ENCODE measurements at places on chromosomes 16 and 17. TPM values are rescaled to one million over a fixed set of nuclear protein-coding genes. Genes with fewer than 3 reads are reported as not detected.
A peak's percentile ranks its signal among the peaks of the same experiment; 100 is the strongest.

Gene SLC39A11
- 8.4 TPM for total RNA-seq

Gene BIRC5
- 2.1 TPM for total RNA-seq

Gene MT1A
- 3.1 TPM for total RNA-seq

Gene COA3
- 56.1 TPM for total RNA-seq

Gene TP53TG3C
- total RNA-seq, result not detected

Gene TEKT5
- 0.69 TPM for total RNA-seq

Gene MEFV
- 0.42 TPM for total RNA-seq

Gene COG8
- 20.0 TPM for total RNA-seq

Gene KRTAP3-2
- total RNA-seq, result not detected

Gene FHOD1
- total RNA-seq, result 19.7 TPM

Gene TACO1
- total RNA-seq, result 50.7 TPM

Gene PERCC1
- 0.32 TPM for total RNA-seq

Gene OR2C1
- not detected for total RNA-seq

DNA sequence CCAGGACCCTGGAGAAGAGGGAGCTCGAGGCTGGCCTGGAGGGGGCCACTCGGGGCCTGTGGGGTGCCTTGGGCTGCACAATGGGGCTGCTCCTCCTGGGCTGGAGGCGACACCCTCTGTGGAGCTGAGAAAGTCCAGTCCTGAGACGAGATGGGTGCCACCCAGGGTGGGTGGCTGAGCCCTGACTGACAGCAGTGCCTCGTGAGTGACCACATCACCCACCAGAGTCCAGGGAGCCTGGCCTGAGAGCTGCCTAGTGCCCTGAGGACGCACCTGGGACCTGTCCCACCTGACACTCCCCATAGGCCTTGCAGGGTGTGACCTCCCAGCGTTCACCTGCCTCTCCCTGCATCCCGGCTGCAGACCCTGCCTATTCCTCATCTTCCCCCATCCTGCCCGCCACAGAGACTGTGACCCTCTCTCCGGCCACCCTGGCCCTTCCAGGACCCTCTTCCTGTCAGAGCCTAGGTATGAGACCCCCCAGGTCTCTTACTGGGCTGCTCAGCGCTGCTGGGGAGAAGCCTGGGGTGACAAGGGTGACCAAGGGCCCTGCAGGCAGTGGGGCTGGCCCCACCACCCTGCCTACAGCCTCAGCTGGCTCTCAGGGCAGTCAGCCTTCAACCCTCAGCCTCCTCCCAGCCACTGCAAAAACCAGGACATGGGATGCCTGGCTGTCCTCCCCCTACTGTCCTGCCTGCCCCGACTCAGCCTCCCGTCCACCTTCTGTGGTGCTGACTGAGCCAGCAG lies 41.2 kb downstream of the TNFRSF13B start:
- no peak for DNase-seq

GRCh38 chr17:16438173-16438556 lies 22.8 kb downstream of the TRPV2 start:
- DNase-seq, result no peak

GRCh38 chr16:75379911-75380847 lies 53.1 kb downstream of the CFDP1 start:
- DNase-seq, result no peak

- DNase-seq, result no peak
Observed at GRCh38 chr16:49101997-49102396, 179.6 kb downstream of the CBLN1 start.

DNA sequence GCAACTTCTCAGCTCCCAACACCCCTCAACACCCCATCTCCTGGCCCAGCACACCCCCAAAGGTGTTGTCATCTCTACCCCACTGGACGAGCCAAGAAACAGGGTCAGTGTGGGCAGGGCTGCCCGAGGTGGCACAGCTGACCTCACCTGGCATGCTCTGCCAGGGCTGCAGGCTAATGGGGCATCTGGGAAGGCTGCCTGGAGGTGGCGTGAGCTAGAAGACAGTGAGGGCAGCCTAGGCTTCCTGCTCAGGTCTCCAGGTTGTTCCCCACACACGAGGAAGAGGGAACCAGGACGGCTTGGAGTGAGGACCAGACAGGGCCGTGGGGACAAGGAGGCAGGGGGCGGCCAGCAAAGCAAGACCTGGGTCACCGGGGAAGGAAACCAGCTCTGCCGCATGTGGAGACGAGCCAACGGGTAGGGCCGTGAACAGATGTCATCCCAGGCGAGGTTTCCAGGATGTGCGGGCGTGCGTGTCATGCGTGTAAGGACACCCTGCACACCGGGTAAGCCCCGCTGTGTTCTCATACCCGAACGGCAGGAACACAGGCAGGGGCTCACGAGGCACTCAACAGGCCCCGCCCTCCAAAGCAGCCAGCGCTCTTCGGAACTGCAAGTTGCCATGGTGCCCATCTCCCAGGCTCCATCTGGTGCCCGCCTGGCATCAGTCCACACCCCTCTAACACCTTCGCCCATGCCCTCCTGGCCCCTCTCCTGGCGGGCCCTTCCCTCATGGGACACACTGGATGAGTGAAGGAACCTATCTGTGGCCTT lies 29.6 kb upstream of the PVALEF start:
- no peak for DNase-seq

DNA sequence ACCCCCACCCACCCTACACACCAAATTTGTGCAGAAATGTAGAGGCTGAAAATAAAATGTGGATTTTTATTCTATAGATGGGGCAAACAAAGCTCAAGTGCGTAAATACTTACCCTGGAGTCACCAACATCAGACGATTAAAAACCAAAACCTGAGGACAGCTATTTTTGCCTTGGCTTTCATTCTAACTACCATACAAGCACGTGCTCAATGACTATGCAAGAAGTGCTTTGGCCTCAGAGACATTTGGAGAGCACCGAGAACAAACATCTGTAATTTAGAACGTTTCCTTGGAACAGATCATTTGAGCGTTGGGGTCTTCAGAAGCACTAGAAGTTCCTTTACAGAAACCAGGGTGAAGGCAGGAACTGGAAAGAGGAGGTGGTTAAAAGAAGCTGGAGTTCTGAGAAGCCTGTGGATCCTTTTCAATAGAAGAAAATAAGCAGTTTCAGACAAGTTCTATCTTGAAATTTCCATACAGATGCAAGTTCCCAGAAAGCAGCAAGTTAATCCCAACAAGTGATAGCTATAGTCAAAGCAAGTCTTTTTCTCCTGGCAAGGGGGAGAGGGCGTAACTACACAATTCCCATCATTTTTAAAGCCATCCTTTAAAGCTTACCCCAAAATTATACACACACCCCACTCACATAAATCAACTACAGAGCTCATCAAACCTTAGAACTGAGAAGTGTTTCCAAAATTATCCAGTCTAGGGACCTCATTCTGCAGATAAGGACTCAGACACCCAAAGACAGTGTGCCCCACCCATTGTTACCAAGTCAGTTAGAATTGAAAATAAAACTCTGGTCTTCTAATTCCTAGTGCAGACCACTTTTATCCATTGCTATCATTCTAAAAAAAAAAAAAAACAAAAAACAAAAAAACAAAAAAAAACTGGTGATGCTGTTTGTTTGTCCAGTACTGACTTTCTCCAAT lies 29.6 kb upstream of the CDRT4 start:
- DNase-seq, result no peak

DNA sequence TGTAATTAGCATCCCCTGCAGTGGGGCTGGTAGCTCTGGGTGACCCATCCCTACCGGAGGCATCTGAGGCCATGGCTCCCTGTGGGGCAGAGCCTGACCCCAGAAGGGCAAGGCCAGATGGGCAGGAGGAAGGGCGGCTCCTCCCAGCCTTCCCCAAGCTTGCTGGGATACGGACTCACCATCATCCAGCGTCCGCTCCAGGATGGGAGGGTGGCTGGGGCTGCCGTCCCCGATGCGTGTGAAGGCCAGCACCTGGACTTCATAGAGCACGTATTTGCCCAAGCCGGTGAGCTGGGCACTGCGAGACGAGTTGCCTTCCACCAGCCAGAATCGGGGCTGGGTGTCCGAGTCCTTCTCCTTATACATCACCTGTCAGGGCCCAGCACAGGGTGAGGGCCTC lies 81.6 kb upstream of the CDC42EP4 start:
- no peak for DNase-seq

GRCh38 chr17:5096731-5097100 lies 15.0 kb downstream of the ZNF232 start:
- no peak for DNase-seq

DNA sequence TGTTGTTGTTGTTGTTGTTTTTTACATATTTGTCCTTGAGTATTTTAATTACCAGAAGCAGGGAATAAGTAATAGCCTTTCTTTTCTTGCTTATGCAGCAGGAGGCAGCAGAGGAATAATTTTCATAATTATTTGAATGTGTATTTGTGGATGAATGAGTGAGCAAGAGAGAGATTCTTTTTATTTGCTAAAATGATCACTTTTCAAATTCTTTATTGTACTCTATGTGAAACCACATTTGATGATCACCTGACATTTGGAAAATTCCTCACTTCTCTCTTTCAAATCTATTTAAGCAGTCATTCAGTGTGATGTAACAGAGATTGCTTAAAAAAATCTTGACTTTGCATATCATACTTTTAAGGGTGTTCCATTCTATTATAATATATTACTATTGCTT lies 223.6 kb downstream of the BCAS3 start:
- no peak for DNase-seq

DNA sequence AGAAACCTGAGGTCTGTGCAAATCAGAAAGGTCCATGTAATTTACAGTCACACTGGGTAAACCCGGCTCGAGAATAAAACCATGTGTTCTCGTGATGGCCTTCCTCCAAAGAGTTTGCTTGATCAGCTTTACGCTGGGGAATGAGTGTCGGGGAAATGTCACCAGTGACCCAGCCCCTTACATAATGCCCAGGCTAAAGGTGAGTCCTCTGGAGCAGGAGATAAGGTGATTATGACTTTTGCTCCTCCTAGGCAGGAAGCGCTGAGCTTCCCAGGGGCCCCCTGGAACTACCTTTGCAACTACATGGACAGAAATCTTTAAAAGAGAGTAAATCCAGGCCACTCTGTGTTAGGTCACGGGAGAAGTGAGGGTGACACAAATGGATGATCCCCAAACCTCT lies 15.7 kb downstream of the SLC6A4 start:
- no peak for DNase-seq

DNA sequence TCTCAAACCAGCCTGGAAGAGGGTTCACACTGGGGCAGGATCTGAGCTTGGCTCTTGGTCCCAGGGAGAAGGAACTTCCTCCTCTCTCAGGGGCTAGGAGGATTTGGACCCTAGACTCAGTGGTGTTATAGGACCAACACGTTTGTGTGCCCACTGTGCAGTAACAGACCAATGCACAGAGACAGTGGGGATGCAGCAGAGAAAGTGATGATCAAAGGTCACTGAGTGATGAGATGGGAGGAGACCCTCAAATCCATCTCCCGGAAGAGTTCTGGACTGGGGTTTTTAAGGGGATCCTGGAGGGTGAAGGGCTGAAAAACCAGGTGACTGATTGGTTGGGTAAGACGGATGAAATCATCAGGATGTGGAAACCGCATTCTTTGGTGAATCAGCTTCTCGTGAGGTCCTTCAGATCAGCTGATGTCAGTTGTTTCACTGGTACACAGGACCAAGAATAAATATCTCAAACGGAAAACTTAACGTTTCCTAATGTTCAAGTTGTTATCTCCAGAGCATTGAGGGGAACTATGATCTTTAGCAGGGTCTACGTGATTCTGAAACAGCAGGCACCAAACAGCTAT lies 3.3 kb upstream of the VAC14 start:
- DNase-seq, result no peak

GRCh38 chr16:50252874-50253513 lies 13.4 kb upstream of the ADCY7 start:
- no peak for DNase-seq

GRCh38 chr17:79427621-79428539 lies 183.0 kb downstream of the RBFOX3 start:
- DNase-seq, result no peak

- no peak for DNase-seq
Observed at GRCh38 chr17:41959336-41960095, 7.1 kb upstream of the CNP start.

- no peak for DNase-seq
Observed at GRCh38 chr17:39745335-39746144, 7.8 kb downstream of the GRB7 start.

GRCh38 chr16:69847643-69848042 lies 85.5 kb downstream of the WWP2 start:
- no peak for DNase-seq

- no peak for DNase-seq
Observed at GRCh38 chr17:47204722-47205418, 4.3 kb upstream of the MYL4 start.

- DNase-seq, result no peak
Observed at GRCh38 chr17:29255926-29256522, 9.4 kb downstream of the CRYBA1 start.

- no peak for DNase-seq
Observed at GRCh38 chr17:9792181-9792840, 919 bp upstream of the DHRS7C start.

GRCh38 chr17:78664476-78665386 lies 87.5 kb upstream of the DNAH17 start:
- DNase-seq, result peak; percentile 32

GRCh38 chr17:33901085-33901484 lies 354.0 kb upstream of the CCL2 start:
- no peak for DNase-seq

DNA sequence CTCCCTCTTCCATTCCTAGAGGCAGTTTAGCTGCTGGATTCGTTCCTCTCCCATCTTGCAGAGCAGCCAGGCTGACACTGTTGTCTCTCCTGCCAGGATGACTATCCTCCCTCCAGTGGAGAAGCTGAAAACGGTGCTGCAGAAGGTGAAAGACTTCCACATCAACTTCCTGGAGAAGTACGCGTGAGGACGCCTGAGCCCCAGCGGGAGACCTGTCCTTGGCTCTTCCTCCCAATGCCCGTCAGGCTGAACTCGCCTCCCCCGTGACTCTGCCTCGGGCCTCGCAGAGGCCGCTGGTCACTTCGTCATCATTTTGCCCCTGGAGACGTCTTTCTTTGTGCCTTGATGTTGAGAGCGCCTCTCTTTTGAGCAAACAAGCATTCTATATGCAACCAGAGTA lies 44.6 kb downstream of the GPT2 start:
- DNase-seq, result no peak

DNA sequence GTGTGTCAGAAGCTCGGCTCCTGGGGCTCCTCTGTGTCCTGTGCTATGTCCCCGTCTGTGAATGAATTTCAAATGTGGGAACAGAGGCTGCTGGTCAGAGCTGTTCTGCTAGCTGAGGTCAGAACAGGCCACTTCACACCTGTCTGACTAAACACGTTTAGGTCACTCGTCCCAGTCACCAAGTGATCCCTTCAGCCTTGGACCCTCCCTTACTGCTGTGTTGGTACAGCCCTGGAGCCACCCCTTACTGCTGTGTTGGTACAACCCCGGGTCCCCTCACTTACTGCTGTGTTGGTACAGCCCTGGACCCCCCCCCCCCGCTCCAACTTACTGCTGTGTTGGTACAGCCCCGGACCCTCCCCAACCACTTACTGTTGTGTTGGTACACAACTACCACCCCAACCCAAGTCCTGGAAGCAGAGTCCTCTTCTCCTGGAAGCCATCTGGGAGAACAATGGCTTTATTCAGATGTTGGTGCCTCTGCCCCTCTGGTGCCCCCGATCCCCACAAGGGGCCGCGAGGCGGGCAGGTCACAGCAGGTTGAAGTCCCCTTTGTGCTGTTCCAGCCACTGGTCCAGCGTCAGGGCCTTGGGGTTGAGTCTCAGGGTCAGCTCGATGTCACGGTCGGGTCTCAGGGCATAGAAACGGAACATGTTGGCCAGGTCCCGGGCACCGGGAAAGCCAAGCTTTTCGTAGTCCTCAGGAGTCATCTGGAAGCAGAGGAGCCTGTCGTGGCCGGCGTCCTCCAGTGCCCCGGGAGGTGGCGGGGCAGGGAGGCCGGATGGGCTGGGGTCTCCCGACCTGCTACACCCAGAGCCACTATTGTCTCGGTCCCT lies 13.0 kb downstream of the NMRAL1 start:
- DNase-seq, result no peak
